ENCODE measurements at places on chromosomes 5 and 9.

- DNase-seq = no peak
Measured at GRCh38 chr9:108963459-108964143, 29.4 kb downstream of the ABITRAM start.

GRCh38 chr9:114203410-114204140 is 48.2 kb downstream of the COL27A1 start:
- no peak for DNase-seq

- DNase-seq = no peak
Measured at GRCh38 chr5:80619086-80619485, 35.4 kb upstream of the MSH3 start.

DNA sequence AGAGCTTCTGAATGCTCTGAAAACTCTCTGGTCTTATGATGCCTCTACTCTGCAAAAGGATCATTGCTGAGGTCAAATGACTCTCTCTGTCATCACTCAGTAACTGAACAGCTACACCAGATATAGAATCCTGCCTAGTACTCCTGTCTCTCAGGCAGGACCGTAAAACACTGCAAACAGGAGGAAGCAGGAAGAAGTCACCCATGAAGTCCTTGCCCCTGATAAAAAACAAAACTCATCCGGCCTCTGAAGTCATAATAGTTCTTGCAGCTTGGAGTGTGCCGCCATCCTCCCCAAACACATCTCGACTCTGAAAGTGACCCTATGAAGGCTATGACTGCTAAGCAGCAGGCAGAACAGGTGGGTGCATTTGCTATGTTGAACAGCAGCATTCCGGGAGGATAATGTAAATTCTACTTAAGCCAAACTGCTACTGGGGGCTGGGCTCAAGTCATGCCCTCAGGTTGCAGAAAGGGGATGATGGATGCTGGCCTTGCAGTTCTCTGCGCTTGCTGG is 81.9 kb upstream of the FAM169A start:
- DNase-seq = no peak

- DNase-seq = no peak
Measured at GRCh38 chr5:149452007-149452664, 73.0 kb upstream of the IL17B start.

GRCh38 chr9:123420592-123421111 is 64.7 kb downstream of the CRB2 start:
- DNase-seq = peak; percentile 34

DNA sequence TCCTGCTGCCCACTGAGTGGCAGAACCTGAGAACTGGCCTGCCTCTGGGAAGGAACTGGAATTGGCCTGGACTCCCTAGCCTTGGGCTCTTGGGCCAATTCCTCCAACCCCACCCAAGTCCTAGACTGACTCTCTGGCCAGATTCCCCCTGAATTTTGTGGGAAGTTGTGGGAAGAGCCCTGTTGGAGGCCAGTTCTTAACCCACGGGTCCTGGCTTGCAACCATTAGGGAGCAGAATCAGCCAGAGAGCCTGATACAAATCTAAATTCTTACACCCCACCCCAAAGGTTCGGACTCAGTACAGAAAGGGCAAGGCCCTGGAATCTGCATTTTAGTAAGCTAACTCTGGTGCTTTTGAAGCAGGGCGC is 125.3 kb upstream of the SLC25A48 start:
- DNase-seq = no peak

- DNase-seq = peak; percentile 47
Measured at GRCh38 chr9:109311731-109312130, 9.1 kb downstream of the EPB41L4B start.

DNA sequence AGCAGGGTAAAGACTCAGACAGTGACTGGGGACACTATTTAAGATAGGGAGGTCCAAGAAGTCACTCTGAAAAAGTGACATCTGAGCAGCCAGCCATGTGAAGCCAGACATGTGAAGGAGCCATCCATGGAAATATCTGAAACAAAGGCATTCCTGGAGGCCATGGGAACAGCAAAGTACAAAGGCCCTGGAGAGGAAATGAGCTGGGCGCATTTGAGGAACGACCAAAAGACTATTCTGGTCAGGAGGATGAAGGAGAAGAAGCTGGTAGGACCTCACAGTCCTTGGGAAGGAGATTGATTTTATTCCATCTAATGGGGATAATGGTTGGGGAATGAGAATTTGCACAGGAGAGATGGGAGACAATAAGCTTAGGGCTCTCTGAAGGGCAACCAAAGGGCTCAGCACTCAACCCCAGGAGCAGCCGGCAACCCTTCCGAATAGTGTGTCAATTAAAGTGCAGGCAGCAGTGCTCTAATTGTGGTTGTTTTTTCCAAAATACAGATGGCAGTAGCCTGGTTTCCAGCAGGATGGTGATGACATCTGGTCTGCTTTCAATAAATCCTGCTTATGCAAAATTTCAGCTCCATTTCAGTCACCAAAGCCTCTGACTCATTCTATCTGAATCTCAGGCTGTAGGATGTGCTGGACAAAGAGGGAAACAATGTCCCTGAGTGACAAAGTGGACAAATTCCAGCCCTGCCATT is 26.7 kb downstream of the FOXI1 start:
- no peak for DNase-seq

DNA sequence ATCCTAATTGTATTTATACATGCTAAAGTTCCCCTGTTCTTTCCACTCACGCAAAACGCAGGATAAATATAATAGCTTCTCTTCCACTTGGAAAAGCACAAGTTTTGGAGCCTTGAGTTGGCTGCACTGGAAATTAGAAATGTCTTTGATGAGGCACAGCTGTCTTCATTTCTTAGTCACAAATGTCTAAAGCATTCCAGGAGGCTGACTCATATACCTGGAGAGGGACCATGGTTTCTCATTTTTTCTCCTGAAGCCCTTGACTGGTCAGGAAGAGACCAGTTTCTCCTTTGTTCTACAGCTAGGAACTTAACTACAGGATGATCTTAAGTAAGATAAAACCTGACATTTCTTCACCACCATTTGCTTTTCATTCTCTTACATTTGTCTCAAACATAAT is 16.2 kb downstream of the MTX3 start:
- no peak for DNase-seq

GRCh38 chr9:135029871-135030565 is 57.5 kb upstream of the OLFM1 start:
- DNase-seq = no peak

GRCh38 chr9:111897601-111898137 is 1.1 kb downstream of the UGCG start:
- DNase-seq = no peak

- no peak for DNase-seq
Measured at GRCh38 chr9:35579130-35579529, 25.9 kb upstream of the TESK1 start.
